HS-5 (cell line): ENCODE measurements at places on chromosomes 11 and 22.

GRCh38 chr11:10328314-10329098, 23.6 kb downstream of the ADM start:
- no peak for DNase-seq

GRCh38 chr11:133347988-133348387, 184.3 kb downstream of the OPCML start:
- no peak for DNase-seq

DNA sequence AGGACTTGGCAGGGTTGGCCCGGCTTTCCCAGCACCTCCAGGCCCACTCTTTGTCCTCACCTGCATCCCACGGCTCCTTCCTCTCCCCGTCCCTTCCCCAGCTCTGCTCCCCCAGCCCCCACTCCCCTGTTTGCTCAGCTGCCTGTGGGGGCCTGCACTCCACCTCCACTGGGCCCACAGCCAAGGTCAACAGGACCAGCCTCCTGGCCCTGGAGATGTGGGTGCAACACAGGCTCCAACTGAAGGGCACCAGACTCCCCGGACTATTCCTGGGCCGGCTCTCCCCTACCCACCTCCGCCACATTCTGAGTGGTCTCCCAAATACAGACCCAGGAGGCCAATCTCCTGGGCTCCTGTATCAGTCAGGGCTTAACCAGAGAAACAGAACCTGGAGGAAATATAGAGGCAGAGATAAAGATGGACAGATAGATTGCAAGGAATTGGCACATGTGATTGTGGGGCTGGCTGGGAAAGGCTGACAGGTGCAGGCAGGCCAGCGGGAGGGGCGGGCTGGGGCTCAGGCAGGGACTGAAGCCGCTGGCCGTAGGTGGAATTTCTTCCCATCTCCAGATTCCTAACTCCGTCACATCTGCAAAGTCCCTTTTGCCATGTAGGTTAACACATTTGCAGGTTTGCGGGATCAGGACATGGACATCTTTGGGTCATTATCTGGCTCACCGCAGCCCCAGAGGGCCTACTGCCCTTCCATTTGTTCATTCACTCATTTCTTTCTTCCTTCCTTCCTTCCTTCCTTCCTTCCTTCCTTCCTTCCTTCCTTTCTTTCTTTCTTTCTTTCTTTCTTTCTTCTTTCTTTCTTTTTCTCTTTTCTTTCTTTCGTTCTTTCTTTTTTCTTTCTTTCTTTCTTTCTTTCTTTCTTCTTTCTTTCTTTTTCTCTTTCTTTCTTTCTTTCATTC, 45.8 kb upstream of the MYH9 start:
- DNase-seq = no peak

- DNase-seq = no peak
Measured at GRCh38 chr11:30365793-30366517, 43.1 kb downstream of the ARL14EP start.

DNA sequence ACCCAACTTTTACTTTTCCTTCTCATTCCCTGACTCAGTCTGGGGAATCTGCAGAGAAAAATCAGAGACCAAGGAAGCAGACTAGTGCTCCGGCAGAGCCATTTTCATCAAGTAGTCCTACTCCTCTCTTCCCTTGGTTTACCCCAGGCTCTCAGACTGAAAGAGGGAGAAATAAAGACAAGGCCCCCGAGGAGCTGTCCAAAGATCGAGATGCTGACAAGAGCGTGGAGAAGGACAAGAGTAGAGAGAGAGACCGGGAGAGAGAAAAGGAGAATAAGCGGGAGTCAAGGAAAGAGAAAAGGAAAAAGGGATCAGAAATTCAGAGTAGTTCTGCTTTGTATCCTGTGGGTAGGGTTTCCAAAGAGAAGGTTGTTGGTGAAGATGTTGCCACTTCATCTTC, 37.2 kb downstream of the KMT2A start:
- DNase-seq = no peak
